ENCODE measurements at places on chromosomes 16 and 17.

GRCh38 chr17:63694229-63694949 is 5.5 kb downstream of the LIMD2 start:
- no peak for DNase-seq

DNA sequence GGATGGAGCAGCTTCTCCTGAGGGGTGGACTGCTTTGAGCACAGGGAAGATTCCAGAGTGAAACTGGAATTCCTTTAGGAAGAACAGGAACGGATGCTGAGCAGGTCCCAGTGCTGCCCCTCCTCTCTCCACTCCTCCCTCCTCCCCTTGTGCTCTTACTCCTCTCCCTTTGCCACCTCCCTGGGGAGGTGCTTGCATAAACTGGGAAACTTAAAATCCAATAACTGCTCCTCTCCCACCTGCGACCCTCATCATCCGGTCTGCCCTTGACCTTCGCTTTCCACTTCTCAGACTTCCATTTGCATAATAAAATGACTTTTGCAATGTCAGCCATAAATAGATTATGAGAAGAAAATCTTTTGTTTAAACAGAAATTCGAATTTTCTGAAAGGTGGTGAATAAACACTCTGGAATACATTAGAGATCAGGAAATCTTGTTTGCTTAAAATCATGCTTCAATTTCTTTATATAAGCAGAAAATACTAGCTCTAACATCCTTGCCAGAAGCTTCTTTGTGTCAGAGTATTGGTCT is 23.7 kb downstream of the HSBP1 start:
- no peak for DNase-seq

DNA sequence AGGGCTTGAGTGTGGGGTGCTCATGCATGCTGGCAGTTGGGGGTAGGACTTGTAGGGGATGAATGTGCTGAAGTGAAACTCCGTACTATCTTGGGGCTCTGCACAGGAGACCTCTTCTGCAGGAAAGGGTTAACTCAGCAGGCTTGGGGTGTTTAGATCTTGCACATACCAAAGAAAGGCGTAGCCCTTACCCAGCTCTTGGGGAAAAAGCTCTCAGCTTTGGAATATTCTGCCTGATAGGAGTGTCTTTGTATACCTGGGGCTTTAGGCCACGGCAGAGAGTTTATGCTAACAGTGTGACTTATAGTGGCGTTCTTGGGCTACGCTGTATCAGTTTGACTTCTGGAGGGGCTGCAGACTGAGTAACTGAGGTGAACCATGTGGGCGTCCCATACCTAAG is 21.1 kb downstream of the KRT25 start:
- no peak for DNase-seq

DNA sequence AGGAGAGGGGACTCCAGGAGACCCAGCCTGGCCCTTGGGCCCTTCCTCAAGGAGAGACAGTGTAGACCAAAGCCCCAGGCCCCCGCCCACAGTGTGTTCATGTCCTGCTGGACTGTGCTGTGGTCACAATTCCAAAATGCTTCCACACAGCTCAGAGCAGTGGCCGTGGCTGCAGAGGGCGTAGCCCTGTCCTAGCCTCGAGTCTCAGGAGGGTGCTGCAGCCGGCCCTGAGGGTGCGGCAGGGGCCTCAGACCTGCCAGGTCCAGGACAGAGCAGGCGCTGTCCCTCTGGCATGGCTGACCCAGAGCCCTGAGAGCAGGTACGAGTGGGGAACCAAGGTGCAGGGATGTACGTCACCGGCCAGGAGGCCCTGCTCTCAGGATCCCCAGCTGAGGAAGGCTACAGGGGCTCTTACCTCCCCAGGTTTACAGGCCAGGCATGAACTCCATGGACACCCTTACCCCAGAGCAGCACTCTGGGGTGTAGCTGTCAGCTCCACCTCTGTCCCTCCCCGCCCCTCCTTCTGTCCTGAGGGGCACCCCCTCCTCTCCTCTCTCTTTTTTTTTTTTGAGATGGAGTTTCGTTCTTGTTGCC is 7.3 kb downstream of the DBNDD1 start:
- no peak for DNase-seq

- no peak for DNase-seq
Measured at GRCh38 chr17:81037026-81037797, 2.3 kb downstream of the BAIAP2 start.

DNA sequence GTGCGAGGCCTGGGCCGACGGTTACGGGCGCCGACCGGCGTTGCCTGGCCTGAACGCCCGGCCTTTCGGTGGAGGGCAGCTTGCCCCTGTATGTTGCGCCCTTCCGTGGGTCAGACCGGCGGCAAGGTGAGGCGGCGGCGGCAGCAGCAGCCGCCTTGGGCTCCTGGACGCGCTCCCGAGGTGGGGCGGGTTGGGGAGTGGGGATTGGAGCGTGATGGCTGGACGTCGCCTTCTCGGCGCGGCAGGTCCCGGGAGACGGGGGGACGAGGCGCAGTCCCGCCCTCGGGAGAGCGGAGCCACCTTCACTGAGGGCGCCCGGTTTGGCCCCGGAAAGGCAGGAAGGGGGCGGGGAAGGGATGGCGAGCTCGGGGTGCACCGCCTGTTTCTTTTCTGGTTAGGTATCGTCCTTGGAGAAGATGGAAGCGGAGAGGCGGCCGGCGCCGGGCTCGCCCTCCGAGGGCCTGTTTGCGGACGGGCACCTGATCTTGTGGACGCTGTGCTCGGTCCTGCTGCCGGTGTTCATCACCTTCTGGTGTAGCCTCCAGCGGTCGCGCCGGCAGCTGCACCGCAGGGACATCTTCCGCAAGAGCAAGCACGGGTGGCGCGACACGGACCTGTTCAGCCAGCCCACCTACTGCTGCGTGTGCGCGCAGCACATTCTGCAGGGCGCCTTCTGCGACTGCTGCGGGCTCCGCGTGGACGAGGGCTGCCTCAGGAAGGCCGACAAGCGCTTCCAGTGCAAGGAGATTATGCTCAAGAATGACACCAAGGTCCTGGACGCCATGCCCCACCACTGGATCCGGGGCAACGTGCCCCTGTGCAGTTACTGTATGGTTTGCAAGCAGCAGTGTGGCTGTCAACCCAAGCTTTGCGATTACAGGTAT is 671 bp downstream of the DGKE start:
- peak; percentile 69 for DNase-seq

- no peak for DNase-seq
Measured at GRCh38 chr17:72360386-72360940, 239.6 kb downstream of the SOX9 start.

DNA sequence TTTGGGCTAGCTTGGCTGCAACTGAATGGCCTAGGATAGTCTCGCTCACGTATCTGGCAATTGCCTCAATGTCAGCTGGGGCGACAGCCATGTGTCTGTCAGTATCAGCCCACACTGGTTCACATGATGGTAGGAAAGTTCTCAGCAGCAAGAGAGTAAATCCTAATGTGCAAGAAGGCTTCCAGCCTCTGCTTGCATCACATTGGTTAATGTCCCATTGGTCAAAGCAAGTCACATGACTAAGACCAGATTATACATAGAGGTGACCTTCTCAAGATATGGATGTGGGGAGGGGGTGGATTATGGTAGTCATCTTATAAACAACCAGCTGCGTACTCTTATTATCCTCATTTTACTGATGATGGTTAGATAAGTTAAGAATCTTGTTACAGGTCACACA is 31.0 kb downstream of the CHP2 start:
- DNase-seq, result no peak

All from KBM-7 (cell line).